Astrocyte (in vitro differentiated cells and primary cell): ENCODE measurements at places on chromosomes 13 and 19. TPM values are rescaled to one million over a fixed set of nuclear protein-coding genes. Genes with fewer than 3 reads are reported as not detected.

Gene RASAL3
- 0.14 TPM in 1 of 2 replicates, not detected in the other for total RNA-seq

Gene TTC9B
- not detected in 2 replicates for total RNA-seq

Gene FUT6
- 0.09 TPM in 1 of 2 replicates, not detected in the other for total RNA-seq

Gene TMC4
- 0.94 and 1.9 TPM in 2 replicates for total RNA-seq

Gene FREM2
- 0.67 and 2.8 TPM in 2 replicates for total RNA-seq

Gene SGCG
- total RNA-seq, result 0.18 and 0.41 TPM in 2 replicates

Gene TEX26
- not detected in 2 replicates for total RNA-seq

Gene LHB
- total RNA-seq, result 0.48 TPM in 1 of 2 replicates, not detected in the other

Gene ABHD17A
- 56.7 and 61.4 TPM in 2 replicates for total RNA-seq

Gene CLPTM1
- 115 and 128 TPM in 2 replicates for total RNA-seq

Gene SLC46A3
- 6.1 and 8.6 TPM in 2 replicates for total RNA-seq
